Esophagus squamous epithelium (tissue), 5 donors: ENCODE measurements at places on chromosomes 7 and 10. TPM values are rescaled to one million over a fixed set of nuclear protein-coding genes. Genes with fewer than 3 reads are reported as not detected.

DNA sequence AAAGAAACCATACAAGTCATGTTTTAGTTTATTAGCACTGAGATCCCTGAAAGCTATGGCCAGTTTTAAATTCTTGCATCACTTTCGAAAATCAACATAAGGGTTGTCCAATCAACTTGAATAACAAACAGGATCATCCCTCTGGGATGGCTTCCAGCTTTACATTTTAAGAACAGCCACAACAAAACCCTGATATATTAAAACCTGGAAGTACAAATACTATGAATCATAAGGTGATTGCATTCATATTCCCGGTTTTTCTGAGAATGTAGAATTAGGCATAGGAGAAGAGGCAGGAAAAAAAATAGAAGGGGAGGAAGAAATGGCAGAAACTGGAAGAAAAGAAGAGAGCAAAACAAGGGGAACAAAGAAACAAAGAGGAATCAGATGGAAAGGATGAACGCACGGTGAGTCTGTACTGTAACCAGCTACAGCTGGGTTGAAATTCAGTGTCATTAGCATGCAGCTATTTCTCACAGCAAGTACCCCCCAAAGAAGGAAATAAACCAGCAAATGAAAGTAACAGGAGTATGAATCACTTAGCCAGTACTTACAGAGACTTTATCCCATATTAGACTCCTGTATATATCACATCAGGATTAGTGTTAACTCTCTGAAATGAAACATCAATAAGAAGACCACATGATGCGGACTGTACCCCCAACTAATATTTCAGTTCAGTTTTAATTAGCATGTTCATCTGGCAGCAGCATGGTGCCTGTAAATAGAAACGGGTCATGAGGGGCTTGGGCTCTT, 301.3 kb downstream of the RNLS start:
- H3K27ac ChIP-seq = no peak overlapping the region
- H3K36me3 ChIP-seq = no peaks in the 10 kb centered on the region
- no peak overlapping the region for H3K4me3 ChIP-seq
- H3K27me3 ChIP-seq = no peaks in the 10 kb centered on the region
- no peaks in the 10 kb centered on the region for H3K4me1 ChIP-seq

ANKRD7 gene
- total RNA-seq = not detected

GRCh38 chr10:129532838-129533237, 65.8 kb downstream of the MGMT start:
- peaks cover 15% of the 10 kb centered on the region for H3K4me1 ChIP-seq
- no peak overlapping the region for H3K4me3 ChIP-seq
- no peaks in the 10 kb centered on the region for H3K36me3 ChIP-seq

IFIT5 gene
- total RNA-seq = 12.4 TPM

AGR3 gene
- total RNA-seq = 3.4 TPM

CYP2C18 gene
- 47.8 TPM for total RNA-seq

FRMD4A gene
- 15.3 TPM for total RNA-seq
